ENCODE measurements at places on chromosomes 6 and 20.
A peak's percentile ranks its signal among the peaks of the same experiment; 100 is the strongest.

GRCh38 chr6:158912655-158913054 is 87.3 kb downstream of the RSPH3 start:
- no peak for DNase-seq

GRCh38 chr6:56995347-56995902 is 40.5 kb downstream of the BEND6 start:
- no peak for DNase-seq

DNA sequence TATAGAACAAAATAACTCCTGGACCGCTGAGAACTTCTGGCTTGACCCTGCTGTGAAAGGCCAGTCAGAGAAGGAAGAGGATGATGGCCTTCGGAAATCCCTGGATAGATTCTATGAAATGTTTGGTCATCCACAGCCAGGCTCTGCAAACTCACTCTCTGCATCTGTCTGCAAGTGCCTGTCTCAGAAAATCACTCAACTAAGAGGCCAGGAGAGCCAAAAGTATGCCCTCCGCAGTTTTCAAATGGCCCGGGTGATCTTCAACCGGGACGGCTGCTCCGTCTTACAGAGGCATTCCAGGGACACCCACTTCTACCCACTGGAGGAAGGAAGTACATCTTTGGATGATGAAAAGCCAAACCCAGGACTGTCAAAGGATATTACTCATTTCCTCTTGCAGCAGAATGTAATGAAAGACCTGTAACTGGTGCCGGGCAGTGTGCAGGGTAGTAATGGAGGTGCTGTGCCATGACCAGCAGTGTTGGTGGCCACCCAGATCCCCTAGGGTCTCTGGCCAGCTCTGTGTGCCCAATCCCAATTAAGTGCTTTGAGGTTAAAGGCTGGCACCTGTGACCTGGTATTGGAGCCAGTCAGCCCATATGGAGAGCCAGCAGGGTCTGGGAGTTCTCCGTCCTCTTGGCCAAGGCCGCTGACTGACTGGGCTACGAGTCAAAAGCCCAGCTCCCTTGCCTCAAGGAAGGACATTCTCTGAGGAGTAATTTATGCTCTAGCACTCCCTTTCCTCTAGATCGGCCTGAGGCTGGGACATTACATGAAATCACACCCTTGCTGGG is 87.1 kb downstream of the TRMT6 start:
- DNase-seq = no peak

DNA sequence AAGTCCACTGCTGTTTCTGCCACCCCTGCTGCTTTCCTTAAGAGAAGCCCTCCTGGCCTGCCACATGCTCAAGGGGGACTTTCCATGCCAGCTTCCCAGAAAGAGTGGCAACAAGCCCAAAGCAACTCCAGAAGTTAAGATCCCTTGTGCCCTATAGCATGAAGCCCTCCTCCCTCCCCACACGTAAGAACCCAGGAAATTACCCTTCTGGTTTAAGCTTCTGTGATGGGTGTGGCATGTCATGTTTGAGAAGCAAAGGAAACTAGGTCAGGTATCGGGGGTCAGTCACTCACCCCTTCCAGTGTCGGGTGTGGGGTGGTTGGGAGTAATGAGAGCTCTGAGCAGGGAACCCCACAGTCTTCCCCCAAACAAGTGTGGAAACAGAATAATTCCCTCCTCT is 196.1 kb downstream of the LRFN2 start:
- DNase-seq = no peak

DNA sequence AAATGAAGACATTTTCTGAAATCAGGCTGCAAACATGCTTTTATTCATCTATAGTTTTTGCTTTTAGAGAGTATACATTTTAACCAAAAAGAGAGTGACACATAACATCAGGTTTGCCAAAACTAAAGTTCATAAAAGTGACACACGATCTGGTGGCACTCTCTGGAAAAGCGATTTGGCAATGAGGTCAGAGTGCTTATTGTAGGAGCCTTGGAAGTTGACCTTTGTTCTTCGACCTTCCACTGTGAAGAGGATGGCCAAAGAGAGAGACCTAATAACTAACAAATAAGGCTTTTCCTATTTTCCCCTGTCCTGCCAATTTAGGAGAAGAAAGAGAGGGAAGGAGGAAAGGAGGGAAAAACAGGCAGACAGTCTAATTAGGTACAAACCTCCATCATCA is 230.1 kb downstream of the SIM1 start:
- DNase-seq = no peak

DNA sequence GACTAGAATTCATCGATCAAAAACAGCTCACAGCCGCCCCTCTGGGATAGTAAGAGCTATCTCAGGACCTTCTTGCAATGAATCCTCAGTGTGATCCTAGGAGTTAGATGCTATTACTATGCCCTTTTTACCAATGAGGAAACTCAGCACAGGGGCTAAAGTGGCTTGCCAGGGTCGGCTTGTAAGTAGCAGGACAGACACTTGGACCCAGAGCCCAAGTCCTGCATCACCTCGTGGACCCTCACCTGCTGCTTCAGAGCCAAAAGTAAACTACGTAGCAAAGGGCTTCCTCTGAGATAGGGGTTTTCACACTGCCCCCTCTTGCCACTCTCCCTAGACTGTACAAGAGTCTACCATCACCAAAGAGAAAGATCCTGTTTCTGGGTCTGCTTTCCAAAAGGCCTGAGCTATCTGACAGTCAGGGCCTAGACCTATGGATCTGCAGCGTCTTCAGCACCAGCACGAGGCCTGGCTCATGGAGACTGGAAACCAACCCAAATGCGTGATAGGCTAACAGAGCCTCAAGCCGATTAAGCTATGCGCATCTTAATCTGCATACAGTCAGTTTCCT is 172.3 kb downstream of the ANKRD60 start:
- DNase-seq = no peak

DNA sequence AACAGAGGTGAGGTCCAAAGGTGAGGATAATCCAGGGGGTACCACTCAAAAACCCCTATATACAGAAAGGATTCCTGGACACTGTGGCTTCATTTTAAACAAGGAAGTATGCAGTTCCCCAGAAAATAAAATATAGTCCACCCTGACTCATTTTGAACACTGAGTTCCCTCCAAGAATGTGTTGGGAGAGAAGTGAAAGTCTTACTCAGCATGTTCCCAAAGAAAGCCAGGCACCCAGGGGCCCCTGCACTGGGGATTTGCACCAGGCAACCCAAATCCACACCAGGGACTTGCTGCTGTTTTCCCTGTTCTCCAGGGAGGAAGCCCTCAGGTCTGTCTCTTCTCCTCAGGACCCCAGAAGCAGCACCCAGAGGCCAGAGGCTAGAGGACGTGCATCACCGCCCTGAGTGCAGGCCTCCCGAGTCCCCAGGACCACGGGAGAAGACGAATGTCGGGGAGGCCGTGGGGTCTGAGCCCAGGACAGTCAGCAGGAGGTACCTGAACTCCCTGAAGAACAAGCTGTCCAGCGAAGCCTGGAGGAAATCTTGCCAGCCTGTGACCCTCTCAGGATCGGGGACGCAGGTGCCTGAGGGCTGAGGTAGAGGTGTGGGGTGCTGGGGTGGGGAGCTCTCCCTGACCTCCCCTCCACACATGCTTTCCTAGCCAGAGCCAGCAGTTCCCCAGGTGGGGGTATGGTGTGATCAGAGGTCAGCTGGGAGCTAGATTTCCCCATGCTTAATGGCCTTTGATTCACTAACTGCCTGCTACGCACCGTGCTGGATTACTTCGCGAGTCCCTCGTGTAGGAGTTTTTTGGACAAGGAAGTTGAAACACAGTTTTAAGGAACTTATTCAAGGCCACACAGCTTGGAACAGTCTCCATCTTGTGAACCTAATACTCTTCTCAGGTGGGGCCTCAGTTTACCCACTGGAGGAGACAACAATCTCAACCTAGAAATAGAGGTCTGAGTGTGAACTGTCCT is 3.3 kb downstream of the FGD2 start:
- no peak for DNase-seq

GRCh38 chr20:47784599-47785310 is 526 bp downstream of the SULF2 start:
- DNase-seq = no peak

GRCh38 chr20:43247361-43247760 is 57.7 kb upstream of the PTPRT start:
- DNase-seq = no peak

GRCh38 chr6:32973144-32974015 is 5.0 kb downstream of the BRD2 start:
- no peak for DNase-seq

DNA sequence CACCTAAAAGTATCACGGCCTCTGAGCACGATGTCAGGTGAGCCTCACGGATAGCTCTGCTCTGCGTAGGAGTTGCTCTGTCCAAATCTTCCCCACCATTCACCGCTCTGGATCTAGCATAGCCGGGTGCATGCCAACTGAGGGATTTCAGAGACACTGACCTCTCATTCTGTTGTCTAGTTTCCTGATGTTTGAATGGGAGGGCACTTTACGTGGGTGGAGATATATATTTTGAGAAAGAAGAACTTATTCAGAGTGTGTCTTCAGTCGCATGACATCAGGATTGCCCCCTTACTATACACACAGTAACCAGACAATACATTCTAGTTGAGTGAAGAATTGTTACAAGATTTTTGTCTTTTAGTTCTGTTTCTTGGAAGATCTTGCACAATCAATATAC is 96.5 kb upstream of the CITED2 start:
- no peak for DNase-seq

GRCh38 chr6:16694781-16695578 is 66.3 kb downstream of the ATXN1 start:
- no peak for DNase-seq

- no peak for DNase-seq
Observed at GRCh38 chr20:17794400-17794799, 94.6 kb downstream of the BANF2 start.

DNA sequence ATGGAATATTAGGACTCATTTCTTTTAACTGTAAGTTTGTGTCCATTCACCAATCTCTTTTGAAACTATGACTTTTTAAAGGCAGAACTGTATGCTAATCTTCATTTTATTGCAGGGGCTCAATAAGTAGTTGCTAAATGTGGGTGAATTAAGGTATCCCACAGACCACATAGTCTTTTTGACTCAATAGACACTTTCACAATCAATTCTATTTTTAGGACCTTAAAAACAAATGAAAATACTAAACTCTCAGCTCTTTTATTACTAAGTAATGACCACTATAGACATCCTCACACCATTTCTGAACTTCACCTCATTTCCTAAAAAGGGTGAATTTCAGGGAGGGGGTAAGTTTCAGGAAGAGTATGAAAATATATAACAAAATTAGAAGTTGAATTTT is 106.8 kb upstream of the BEND6 start:
- DNase-seq = no peak

GRCh38 chr20:49969946-49970345 is 12.8 kb upstream of the SNAI1 start:
- DNase-seq = no peak

DNA sequence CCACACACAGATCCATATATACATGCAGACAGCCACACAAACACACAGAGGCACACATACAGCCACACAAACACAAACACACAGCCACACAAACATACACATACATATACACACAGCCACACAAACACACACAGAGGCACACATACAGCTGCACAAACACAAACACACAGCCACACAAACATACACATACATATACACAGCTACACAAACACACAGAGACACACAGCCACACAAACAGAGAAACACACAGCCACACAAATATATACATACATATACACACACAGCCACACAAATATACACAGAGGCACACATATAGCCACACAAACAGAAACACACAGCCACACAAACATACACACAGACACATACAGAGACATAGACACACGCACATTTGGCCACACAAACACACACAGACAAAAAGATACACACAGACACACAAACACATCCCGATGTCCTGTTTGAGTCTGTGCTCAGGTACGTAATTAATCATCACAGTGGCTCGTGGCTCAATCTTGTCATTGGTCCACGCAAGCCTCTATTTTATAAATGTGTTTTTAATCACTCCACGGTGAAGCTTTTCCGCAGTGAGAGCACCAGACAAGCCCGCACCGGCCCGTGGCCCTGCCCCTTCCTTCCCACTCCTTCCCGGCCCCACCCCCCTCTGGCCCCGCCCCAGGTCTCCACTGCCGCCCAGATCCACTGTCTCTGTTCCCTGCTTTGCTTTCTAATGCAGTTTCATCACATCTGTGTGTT is 135.3 kb downstream of the CDH4 start:
- DNase-seq = no peak

- no peak for DNase-seq
Observed at GRCh38 chr20:21767739-21768223, 62.3 kb downstream of the PAX1 start.

- peak; percentile 97 for DNase-seq
Observed at GRCh38 chr6:113564371-113565171, 292.6 kb upstream of the MARCKS start.

Data from NCI-H524 treated with DMSO at 0.1 percent for 48 hours (cell line).